Lower lobe of right lung (tissue), 2 donors: ENCODE measurements at places on chromosomes 2 and 18. TPM values are rescaled to one million over a fixed set of nuclear protein-coding genes. Genes with fewer than 3 reads are reported as not detected.

DNA sequence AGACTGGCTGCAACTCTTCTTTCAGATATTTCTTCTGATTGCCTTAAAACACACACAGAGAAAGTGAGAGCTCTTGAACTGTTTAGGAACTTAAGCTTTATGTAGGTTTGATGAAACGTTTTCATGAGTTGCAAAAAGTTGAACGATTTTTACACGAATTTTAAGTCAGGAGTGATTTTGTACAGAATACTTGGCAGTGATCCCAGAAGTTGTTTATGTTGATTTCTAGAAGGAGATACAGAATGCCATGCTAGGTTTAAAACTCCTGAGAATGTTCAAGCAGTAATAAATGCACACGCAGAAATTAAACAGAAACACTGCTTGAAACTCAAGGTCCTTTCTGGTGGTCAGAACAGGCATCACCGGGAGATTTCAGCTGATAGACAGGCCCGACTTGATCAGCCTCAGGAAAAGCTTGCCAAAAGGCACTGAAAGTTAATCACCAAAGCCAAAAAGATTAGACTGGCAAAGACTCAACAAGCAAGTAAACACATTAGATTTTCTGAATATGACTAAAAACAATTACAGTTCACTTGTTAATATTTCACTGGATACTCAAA, 123.1 kb downstream of the SOCS6 start:
- no peaks in the 10 kb centered on the region for H3K27me3 ChIP-seq
- no peaks in the 10 kb centered on the region for H3K36me3 ChIP-seq
- no peak overlapping the region for H3K27ac ChIP-seq
- no peaks in the 10 kb centered on the region for H3K4me1 ChIP-seq
- DNase-seq = no peak

- H3K27ac ChIP-seq = no peak overlapping the region
- no peaks in the 10 kb centered on the region for H3K27me3 ChIP-seq
- peaks cover 78% of the 10 kb centered on the region for H3K36me3 ChIP-seq
- peaks cover 10% of the 10 kb centered on the region for H3K4me1 ChIP-seq
- no peak for DNase-seq
Observed at GRCh38 chr2:237092506-237092905, 6.8 kb downstream of the COPS8 start.

- H3K36me3 ChIP-seq = peaks cover 4% of the 10 kb centered on the region
- peak; percentile 51 for DNase-seq
- H3K4me1 ChIP-seq = peaks cover 33% of the 10 kb centered on the region
- no peak overlapping the region for H3K4me3 ChIP-seq
Observed at GRCh38 chr2:128280901-128281321, 37.8 kb downstream of the HS6ST1 start.

DNA sequence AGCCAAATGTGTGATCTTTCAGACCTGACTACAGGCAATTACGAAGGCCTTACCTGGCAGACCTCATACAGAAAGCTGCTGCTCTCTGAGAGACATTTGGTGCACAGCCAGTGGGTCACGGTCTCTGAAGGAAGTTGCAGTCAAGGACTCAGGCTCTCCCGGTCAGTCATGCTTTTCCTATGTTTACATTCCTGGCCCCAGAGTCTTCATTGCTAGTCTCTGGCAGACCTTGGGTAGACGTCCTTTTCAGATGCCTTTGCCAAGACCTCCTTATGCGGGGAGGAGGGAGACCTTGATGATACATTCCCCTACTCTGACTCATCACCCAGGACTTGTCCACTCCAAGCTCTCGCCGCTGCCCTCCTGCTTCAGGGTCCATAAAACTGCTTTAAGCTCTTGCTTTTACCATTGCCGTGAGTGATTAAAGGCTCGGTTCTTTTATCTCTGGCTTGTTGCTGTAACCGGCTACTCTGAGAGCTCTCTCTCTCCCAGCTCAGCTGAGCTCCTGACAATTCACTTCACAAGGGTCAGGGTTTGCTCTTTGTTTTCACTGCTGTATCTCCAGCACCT, 62.0 kb upstream of the SLC35F5 start:
- H3K27ac ChIP-seq = no peak overlapping the region
- DNase-seq = peak; percentile 53
- H3K36me3 ChIP-seq = no peaks in the 10 kb centered on the region
- H3K4me3 ChIP-seq = no peak overlapping the region

DNA sequence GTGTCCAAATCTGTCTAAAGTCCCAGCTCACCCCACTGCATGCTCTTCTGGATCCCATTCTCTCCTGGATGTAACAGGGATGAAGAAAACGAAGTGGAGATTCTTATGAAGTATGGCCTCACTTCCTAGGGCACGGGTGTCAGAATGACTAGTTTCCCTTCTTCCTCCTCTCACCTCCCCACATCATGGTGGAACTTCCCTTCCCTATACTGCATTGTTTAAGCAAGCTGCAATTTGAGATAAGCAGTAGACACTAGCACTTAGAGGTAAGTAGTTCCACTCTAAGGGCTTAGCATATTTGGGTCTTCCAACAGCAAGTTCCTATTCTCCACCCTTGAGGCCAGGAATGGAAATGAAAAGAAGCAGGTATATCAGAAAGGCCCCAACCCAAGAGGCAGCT, 29.7 kb downstream of the SLC4A5 start:
- no peaks in the 10 kb centered on the region for H3K4me1 ChIP-seq
- H3K36me3 ChIP-seq = no peaks in the 10 kb centered on the region
- DNase-seq = no peak

DNA sequence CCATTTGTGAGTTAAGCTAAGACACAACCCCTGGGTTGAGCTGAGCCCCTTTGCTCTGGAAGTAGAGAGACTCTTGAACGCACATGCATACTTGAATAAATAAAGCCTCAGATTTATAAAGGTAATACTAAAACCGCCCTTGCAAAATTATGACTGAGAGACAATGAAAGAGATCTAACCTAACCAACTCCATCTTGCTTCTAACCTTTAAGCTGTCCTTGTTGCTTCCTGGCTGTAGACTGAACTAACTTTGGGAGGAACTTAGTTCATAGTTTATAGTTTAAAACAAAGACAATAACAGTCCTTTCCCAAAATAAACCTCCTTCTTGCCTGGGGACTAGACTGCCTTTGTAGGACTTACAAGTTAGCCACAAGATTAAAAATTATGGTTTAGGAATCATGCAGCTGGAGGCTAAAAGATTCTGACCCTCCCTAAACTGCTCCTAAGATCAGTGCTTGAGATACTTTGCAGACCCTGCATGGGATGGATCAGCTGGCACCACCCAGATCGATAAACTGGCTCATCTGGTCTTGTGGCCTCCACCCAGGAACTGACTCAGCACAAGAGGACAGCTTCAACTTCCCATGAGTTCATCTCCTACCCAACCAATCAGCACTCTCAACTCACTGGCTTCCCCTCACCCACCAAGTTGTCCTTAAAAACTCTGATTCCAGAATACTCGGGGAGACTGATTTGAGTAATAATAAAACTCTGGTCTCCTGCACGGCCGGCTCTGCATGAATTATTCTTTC, 240.2 kb upstream of the SLC14A2 start:
- H3K4me3 ChIP-seq = no peak overlapping the region
- no peaks in the 10 kb centered on the region for H3K36me3 ChIP-seq

DNA sequence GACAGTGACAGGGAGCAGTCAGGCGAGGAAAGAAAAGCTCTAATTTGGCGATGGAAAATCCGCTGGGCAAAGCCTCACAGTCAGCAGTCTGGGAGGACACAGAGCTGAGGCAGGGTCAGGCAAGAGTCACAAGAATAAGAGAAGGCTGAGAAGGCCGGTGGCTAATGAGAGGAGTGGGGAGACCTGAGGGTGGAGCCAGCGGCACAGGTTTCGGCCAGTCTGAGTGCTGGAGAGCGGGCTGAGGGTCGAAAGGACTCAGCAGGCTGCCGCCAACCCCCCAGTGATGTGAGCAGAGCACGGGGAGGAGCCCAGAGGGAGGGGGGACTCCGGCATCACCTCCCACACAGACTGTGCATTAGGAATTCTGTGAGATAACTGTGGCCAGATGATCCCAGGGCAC, 500.6 kb upstream of the MYT1L start:
- H3K4me1 ChIP-seq = no peaks in the 10 kb centered on the region
- H3K4me3 ChIP-seq = no peak overlapping the region
- no peak for DNase-seq
- H3K27ac ChIP-seq = no peak overlapping the region
- H3K27me3 ChIP-seq = no peaks in the 10 kb centered on the region

DNA sequence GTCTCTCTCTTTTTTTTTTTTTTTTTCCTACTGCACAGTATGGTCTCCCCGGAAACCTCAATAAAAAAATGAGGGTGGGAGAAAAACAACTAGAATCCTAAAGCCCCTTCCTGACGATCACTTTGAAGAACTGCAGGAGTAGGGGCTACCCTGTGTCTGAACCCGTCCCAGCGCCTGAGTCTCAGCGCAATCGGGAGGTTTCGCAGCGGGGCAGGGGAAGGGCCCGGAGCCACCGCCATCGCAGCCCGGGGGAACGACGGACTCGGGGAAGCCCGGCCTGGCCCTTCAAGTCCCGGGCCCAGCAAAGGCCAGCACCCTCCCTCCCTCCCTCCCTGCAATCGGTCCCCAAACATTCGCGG, 411 bp downstream of the NARS1 start:
- no peak for DNase-seq
- H3K36me3 ChIP-seq = peaks cover 35% of the 10 kb centered on the region
- peak overlapping the region; percentile 88 for H3K4me3 ChIP-seq
- no peaks in the 10 kb centered on the region for H3K27me3 ChIP-seq

- H3K36me3 ChIP-seq = no peaks in the 10 kb centered on the region
- H3K27ac ChIP-seq = no peak overlapping the region
- H3K27me3 ChIP-seq = no peaks in the 10 kb centered on the region
- no peaks in the 10 kb centered on the region for H3K4me1 ChIP-seq
Observed at GRCh38 chr2:209431701-209432100, 7.9 kb downstream of the MAP2 start.

DNA sequence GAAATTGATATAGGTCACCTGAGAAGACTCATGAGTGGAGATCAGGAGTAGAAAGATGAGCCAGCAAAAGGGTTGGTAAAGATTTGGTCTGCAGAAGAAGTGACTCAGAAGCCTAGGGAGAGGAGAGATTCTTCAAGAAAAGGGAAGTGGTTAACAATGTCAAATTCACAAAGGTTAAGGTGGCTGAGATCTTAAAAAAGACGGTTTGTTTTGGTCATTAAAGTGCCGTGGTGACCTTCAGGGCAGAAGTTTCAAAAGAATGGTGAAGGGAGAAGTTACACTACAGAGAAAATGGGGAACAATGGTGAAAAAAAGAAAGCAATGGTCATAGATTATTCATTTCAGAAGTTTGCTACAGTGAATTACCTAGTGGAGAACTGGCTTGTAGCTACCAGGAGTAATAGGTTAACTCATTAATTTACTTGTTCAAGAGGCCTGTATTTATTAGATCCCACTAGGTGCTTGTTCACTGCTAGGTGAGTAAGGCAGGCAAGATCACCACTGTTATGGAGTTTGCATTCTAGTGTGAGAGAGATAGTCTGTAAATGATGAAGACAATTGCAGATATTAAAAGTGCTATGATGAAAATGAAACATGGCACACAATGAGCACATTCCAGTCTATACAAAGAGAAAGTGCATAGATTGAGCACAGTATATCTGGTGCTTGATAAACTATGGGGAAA, 43.0 kb downstream of the FBXO48 start:
- DNase-seq = no peak
- no peak overlapping the region for H3K27ac ChIP-seq
- peaks cover 38% of the 10 kb centered on the region for H3K4me1 ChIP-seq
- no peaks in the 10 kb centered on the region for H3K36me3 ChIP-seq

GRCh38 chr2:191148791-191149190, 2.0 kb downstream of the STAT4 start:
- no peak for DNase-seq
- peaks cover 4% of the 10 kb centered on the region for H3K36me3 ChIP-seq

DNA sequence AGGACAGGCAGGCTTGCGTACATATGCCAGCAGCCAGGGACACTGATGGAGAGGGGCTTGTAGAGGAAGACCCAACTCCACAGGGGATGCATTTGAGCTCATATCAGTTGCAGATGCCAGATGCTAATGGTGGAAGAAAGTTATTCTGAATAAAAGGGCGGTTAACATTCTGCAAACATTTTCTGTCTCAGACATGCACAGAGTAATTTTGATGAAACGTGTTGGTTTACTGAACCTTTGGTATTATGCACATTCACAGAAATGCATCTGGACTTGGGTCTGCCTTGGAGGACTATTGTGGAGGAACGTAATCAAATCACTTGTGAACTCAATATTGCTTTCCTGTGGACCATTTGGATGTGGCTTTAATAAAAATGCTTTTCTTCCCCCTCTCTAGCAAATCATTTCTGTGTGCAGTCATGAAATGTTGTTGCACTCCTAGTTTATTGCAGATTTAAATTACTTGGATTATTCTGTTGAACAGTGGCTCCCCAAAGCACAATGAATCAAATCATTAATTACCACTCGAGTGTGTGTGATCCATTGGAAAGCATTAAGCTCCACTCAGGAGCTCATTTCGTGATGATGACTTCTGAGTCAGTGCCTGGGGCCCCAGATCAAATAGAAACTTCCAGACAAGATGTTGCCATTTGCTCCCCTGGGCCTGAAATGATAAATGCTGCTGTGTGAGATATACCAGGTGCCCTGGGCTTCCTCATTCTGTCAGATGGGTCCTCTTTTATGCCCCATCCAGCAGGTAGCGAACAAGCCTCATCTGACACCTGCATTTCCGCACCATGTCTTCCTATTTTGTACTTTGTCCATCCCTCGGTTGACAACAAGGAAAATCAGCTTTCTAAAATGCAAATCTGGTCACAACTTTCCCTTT, 697.0 kb upstream of the HS6ST1 start:
- no peak for DNase-seq
- H3K27me3 ChIP-seq = no peaks in the 10 kb centered on the region
- no peaks in the 10 kb centered on the region for H3K4me1 ChIP-seq
- H3K36me3 ChIP-seq = no peaks in the 10 kb centered on the region

DNA sequence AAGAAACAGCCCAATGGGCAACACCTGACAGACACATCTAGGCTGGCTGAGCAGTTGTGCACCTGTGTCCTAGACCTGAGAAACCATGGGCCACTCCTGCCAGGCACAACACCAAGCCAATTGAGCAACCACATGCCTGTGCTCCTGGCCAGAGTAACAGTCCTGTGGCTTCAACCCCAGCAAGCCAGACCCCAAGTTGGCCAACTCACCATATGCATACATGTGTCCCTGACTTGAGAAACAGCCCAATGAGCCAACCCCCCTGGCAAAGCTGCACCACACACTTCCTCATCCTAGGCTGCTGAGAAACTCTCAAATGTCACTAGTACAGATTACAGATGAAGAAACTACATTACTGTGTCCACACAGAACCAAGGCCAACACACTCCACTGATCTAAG, 36.6 kb downstream of the USP34 start:
- H3K4me1 ChIP-seq = peaks cover 36% of the 10 kb centered on the region
- DNase-seq = peak; percentile 75
- H3K36me3 ChIP-seq = no peaks in the 10 kb centered on the region
- H3K4me3 ChIP-seq = no peak overlapping the region

GRCh38 chr2:25462021-25462420, 120.3 kb upstream of the DNMT3A start:
- no peaks in the 10 kb centered on the region for H3K27me3 ChIP-seq
- H3K4me3 ChIP-seq = no peak overlapping the region
- H3K4me1 ChIP-seq = no peaks in the 10 kb centered on the region
- no peaks in the 10 kb centered on the region for H3K36me3 ChIP-seq
- no peak overlapping the region for H3K27ac ChIP-seq

- H3K27me3 ChIP-seq = no peaks in the 10 kb centered on the region
- H3K4me1 ChIP-seq = no peaks in the 10 kb centered on the region
- H3K36me3 ChIP-seq = no peaks in the 10 kb centered on the region
- DNase-seq = no peak
Observed at GRCh38 chr2:101446869-101447268, 28.0 kb downstream of the RFX8 start.

TSHZ1 gene
- 17.0 TPM for total RNA-seq

NCL gene
- total RNA-seq = 295 TPM

NAT8 gene
- not detected for total RNA-seq

RAX gene
- not detected for total RNA-seq

NOL4 gene
- 0.56 TPM for total RNA-seq

MERTK gene
- 20.7 TPM for total RNA-seq

ATG16L1 gene
- total RNA-seq = 21.4 TPM
